HFFc6 (cell line): ENCODE measurements at places on chromosomes 16 and 17.
A peak's percentile ranks its signal among the peaks of the same experiment; 100 is the strongest.

DNA sequence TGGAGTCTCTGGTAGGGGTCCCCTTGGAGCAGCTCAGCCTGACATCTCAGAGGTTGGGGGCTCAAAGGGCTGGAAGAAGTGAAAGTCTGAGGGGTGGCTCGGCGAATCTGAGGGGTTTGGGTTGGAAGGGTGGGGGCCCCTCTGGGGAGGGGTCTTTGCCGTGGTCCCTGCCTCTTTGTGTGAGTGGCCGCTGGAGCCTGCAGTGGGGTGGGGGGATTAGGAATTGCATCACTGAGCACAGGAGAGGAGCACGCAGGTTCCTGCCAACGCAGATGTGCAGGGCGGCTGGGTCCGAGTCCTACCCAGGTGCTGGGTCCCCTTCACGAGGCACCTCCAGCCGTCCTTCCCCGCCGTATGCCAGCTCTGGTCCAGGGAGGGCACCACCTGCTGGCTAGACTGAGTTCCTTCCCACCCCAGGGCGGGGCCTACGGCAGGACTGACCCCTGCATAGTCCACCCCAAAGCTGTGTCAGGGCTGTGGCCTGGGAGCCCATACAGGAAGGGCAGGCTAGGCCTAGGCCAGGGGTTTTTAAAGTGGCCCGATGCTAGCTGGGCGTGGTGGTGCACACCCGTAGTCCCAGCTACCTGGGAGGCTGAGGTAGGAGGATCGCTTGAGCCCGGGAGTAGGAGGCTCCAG, 9.9 kb downstream of the FMNL1 start:
- no peak for DNase-seq

- no peak for DNase-seq
These were observed 6.6 kb downstream of the HIC1 start for GRCh38 chr17:2061441-2061958.

GRCh38 chr16:600781-601180, 10.9 kb downstream of the RAB40C start:
- no peak for DNase-seq

DNA sequence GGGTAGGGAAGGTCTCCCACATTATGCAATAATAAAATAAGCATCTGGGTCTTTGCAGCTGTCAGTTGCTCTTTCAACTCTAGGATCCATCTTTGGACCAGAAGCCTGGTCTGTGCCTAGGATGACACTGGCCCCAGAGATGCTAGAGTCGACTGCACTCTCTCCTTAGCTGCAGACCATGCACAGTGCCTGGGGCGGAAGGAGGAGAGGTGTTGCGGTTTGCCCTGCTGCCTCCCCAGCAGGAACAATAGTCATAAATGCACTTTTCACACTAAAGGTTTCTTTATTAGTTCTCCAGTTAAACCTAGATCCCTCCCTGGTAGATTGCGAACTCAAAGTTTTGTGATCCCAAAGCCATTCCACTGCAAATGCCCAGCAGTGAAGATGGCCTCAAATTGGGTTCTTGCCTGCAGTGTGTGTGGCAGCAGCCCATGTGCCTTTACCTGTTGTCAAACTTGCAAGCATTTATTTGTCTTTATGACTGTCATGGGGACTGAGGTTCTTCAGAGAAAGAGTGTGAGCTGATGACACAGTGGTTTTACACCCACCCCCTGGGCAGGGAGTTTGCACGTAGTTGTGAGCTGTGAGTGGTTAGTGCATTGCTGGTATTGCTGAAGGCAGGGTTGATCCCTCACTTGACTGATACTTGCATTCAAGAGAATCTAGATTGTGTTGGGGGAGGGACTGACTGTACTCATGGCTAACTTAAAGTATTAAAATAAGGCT, 10.3 kb downstream of the ATXN1L start:
- DNase-seq: no peak

DNA sequence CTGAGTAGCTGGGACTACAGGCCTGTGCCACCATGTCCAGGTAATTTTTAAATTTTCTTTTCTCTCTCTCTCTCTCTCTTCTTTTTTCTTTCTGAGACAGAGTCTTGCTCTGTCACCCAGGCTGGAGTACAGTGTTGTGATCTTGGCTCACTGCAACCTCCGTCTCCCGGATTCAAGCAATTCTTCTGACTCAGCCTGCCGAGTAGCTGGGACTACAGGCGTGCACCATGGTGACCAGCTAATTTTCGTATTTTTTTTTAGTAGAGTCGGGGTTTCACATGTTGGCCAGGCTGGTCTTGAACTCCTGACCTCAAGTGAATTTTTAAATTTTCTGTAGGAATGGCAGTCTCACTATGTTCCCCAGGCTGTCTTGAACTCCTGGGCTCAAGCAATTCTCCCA, 11.1 kb upstream of the ZNF652 start:
- DNase-seq: no peak

- DNase-seq: no peak
These were observed 954 bp downstream of the IL32 start for GRCh38 chr16:3066440-3066748.

GRCh38 chr17:20046629-20047028, 37.5 kb downstream of the SPECC1 start:
- no peak for DNase-seq

- no peak for DNase-seq
These were observed 19.0 kb downstream of the SLC7A5 start for GRCh38 chr16:87850009-87851006.

DNA sequence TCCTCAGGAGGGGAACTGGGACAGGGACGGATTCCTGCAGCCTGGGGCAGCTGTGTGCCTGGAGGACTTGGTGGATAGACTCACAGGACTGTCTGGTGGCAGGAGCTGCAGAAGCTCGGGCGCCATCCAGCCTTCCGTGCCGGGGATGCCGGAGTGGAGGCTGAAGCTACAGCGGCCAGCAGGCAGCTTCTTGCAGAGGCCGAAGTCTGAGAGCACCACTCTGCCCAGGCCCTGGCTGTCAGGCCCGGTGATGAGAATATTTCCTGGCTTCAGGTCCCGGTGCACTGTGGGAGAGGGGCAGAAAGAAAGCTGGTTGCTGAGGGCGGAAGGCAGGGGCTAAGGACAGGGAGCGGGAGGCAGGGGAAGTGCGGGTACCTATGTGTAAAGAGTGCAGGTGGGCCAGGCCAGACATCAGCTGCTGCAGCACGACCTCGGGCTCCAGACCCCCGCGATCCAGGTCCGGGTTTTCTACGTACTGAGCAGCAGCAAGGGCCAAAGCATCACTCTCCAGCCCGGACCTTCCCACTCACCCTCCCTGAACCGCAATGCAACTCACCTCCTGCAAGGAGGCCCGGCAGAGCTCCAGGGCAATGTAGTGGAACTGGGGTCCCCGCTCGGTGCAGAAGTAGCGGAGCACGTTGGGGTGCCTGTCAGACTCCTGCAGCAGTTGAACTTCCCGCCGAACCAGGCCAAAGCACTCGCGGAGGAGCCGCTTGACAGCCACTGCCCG, 16.1 kb downstream of the PLK1 start:
- DNase-seq: no peak

DNA sequence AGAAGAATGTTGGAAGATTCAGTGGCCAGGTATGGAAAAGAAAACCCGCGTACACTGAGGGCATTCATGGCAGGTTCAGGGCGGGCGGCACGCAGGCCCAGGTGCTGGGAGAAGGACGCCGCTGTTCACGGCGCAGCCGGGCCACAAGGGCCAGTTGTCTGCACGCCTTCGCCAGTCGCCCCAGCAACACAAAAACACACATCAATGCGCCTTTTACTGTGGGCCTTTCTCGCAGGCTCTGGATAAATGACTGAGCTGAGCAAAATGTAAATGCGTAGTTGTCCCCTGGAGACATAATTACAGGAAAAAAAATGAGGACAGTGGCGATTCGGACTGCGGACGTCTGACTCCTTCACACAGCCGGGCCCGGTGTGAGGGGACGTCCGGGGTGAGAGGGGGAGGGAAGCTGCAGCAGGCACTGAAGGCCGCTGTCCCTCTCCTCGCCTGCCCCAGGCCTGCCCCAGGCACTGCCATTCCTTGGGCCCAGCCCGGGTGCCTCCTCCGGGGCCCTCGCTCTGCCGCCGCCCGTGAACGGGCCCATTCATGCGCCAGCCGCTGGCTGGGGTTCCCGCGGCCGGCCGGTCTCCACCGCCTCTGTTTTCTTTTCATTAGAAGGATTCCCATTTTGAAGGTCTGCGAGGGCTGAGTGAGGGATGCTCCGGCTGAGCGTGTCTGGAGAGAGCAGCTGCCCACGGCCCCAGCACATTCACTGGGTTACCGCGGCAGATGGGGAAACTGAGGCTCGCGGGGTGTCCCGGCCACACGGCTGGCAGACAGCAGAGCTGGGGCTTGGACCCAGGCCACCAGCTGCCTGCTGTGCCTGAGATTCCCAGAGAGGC, 6.5 kb upstream of the ZNF469 start:
- DNase-seq: no peak

DNA sequence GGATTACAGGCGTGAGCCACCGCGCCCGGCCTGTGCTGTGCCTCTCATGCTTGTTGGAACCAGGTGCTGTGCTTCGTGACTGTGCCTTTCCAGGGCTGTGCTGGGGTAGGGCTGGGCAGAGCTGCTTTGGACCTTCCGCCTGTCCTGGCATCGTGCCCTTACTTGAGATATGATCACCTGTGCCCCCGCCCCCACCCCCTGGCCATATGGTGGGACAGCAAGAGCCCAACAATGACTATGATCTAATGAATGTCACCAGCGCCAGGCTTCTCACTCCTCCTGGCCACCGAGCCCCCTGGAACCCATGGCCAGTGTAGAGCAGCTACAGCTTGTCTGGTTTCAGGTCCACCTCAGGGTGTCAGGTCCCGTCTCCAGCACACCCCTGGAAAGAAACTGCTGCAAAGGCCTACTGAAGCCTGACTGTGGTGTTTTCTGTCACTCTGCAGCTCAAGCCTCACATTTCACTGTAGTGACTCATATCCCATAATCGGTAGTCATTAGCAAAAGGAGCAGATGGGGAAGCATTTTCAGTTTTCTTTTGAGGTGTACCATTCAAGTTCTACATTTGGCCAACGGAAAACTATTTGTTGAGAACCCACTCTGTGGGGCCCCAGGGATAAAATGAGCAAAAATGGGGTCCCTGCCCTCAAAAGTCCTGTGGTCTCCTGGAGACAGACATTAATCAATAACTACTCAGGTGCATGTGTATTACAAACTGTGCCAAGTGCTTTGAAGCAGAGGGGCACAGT, 22.1 kb downstream of the FCSK start:
- DNase-seq: peak; percentile 76

GRCh38 chr17:80820331-80820730, 171.3 kb upstream of the CHMP6 start:
- DNase-seq: no peak

GRCh38 chr16:53212893-53213223, 158.1 kb downstream of the CHD9 start:
- no peak for DNase-seq

- DNase-seq: no peak
These were observed 17.5 kb downstream of the ACSF2 start for GRCh38 chr17:50443505-50443974.

- DNase-seq: no peak
These were observed 292.0 kb upstream of the TOM1L1 start for GRCh38 chr17:54608634-54609155.

- DNase-seq: no peak
These were observed 250.7 kb downstream of the NTN1 start for GRCh38 chr17:9271989-9272388.

DNA sequence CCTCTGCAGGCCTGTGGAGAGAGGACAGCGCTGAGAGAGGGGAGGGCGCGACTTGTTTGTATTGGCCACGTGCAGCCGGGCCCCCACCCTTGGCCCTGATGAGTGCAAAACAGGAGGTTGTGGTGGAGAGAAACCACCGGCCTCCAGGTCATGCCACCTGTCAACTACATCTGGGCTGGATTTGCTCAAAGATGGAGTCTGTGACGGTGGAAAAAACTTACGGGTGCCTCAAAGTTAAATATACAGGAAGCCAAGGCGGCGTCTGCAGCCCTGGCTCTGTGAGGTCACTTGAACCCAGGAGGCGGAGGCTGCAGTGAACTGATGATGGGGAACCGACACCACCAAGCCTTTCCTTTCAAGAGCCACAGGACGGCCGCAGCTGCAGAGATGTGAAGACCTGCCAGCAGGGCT, 15.7 kb downstream of the C16orf74 start:
- no peak for DNase-seq

- DNase-seq: no peak
These were observed 14.7 kb upstream of the TRIM25 start for GRCh38 chr17:56928586-56928985.

DNA sequence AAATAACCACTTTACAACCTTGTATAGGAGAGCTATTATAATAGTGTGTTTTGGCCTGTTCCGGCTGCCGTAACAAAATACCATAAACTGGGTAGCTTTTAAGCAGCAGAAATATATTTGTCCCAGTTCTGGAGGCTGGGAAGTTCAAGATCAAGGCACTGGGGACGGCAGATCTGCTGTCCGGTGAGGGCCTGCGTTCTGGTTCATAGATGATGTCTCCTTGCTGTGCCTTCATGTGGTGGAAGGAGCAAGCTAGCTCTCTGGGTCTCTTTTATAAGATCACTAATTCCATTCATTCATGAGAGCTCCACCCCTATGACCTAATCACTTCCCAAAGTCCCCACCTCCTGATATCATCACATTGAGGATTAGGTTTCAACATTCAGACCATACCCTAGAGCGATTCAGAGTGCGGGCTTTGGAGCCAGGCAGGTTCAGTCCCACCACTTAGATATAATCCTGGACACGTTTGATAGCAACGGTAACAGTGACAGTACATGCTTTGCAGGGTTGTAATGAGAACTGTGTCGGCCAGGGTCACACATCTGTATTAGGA, 76.2 kb upstream of the ZFHX3 start:
- DNase-seq: no peak

GRCh38 chr17:17966399-17966798, 5.8 kb downstream of the TOM1L2 start:
- DNase-seq: no peak
